BJ (cell line): ENCODE measurements at places on chromosomes 6 and 20. TPM values are rescaled to one million over a fixed set of nuclear protein-coding genes. Genes with fewer than 3 reads are reported as not detected.

GRCh38 chr6:105482227-105482844 is 79.5 kb upstream of the PREP start:
- no peak for DNase-seq

- DNase-seq: peak; percentile 51
These were observed 119.5 kb downstream of the SCAF8 start for GRCh38 chr6:154852687-154853086.

DNA sequence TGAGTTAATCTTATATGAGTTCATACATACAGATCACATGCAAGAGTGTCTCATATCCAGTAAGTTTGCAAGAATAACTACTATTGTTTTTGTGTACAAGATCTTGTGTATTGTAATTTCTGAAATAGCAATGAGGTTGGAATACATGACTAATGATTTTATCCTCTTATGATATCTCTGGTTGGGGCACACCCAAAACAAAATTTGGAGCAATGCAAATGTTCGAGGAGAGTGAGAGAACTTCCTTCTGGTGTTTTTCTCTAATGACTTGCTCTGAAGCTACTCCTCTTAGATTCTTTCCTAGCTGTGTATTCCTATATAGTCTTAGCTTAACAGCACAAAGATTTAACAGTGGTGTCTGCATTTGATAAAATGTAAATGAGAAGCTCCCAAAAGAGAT is 252.5 kb downstream of the LAMA2 start:
- no peak for DNase-seq

The SLC18B1 gene
- 0.63 and 1.9 TPM in 2 replicates for polyA plus RNA-seq

- DNase-seq: no peak
These were observed 10.4 kb downstream of the HIVEP2 start for GRCh38 chr6:142934599-142934998.
